ENCODE measurements at places on chromosomes 13 and 19.

DNA sequence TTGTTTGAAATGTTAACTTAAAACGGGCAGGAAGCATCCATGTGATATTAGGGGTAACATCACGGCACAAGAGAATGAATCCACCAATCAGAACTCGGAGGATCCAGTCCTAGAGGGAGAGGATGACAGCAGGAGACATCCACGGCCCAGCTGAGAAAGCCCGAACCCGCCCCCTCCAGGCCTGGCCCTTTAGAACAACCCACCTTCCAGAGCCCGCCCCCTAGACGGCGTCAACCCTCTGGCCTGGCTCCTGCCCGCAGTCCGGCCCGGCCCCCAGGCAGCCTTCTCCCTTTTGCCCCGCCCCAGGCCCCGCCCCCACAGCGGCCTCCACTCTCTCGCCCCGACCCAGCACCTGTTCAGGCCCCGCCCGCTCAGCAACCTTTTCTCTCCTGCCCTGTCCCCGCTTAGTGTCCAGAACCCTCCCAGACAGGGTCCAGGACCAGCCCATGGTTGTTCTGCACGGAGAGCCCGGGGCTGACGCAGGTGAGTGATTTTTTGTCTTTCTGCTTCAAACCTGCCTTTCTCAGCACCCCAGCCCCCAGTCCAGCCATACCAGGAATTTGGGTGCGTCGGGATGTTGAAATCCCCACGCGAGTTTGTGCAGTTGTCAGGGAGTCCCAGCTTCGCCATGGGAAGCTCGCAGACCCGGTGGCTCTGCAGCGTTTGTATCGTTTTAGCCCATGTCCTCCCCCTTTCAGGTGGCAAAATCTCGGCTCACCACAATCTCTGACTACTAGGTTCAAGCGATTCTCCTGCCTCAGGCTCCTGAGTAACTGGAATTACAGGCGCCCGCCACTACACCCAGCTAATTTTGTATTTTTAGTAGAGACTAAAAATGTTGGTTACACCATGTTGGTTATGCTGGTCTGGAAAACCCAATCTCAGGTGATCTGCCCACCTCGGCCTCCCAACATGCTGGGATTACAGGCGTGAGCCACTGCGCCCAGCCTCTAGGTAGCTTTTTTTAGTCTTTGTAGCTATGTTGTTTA is 16.1 kb downstream of the ZNF816 start:
- DNase-seq = no peak

DNA sequence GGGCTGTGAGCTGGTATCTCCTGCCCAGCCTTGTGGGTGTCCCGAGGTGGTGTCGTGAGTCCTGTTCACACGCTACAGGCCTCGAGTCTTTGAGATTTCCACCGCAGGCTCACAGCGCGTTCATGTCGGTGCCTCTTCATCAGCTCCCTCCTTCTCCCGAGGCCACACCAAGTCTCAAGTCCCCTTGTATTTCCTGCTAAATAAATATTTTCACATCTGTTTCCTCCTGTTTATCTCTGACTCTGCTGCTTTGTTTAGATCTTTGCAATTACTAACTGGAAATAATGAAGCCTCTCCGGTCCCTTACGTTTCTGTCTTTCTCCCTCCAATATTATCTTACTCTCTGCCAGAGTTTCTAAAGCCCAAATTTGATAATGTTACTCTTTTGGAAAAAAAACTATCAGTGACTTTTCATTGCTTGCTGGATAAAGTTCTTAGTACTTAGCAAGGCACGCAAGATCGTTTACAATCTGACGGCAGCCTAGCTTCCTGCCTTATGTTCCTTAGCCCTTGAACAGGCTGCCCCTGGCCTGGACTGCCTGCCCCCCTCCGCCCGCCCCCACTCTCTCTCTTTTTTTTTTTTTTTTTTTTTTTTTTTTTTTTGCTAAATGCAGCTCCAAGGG is 130.5 kb upstream of the RNF113B start:
- DNase-seq = no peak

- no peak for DNase-seq
Measured at GRCh38 chr19:31338069-31338776, 11.0 kb downstream of the TSHZ3 start.

DNA sequence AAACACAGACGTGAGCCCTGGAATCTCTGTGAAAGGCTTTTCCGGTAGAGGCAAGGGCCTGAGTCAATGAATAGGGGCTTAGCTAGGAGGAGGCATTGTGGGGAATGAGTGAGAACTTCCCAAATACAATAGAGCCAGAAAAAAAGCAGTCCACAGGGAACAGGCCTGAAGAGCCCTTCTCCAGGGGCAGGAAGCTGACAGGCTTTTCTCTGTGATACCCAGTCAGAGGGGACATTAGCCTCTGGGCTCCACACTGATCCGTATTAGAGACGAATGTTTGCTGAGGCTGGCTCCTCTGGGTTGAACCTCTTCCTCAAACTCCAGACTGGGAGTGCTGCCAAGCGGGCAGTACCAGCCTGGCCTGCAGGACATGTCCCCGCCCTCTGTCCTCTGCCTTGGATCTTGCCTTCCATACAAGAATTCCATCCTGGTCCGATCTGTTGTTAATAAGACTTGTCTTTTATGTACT is 2.3 kb downstream of the DHRS12 start:
- DNase-seq = no peak

DNA sequence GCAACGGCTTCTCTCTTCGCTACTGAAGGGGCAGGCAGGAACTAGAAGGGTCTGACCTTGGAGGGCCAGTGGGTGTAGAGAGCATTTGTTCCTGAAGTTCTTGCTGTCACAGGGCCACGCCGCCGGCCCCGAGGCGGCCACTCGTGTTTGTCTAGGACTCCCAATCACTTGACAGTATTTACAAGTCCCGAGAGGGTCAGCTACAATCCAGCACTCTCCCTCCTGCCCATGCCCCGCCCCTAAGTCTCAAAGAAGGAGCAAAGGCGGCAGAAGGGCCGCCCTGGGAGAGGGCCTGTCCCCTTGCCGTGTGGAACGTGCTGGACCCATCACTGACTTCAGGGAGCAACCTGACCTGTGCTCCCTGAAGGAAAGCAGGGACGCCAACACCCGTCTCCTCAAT is 118.5 kb downstream of the STK24 start:
- no peak for DNase-seq

- no peak for DNase-seq
Measured at GRCh38 chr13:50635504-50635903, 208.0 kb downstream of the DLEU7 start.

All from HT1080 (cell line).